ENCODE measurements at places on chromosomes 4 and X.
A peak's percentile ranks its signal among the peaks of the same experiment; 100 is the strongest.

DNA sequence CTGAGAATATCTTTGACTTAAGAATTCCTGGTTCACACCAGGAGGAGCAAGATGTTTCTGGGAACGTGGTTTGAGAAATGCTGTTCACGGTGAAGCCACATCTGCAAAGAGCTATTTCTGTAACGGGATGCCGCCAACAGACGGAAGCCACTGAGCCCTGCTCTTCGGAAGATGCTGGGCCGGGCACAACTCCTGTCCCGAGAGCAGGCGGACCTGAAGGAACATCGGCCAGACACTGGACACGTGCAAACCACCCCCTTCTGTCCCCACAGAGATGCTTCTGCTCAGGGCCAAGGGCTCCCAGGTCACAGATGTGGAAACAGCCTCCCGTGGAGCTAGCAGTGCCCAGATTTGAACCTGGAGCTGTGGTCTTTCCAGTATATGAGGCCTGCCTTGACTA is 24.3 kb downstream of the HMX1 start:
- DNase-seq, result no peak

GRCh38 chr4:6960628-6961412 is 51.2 kb downstream of the TBC1D14 start:
- no peak for DNase-seq

- no peak for DNase-seq
Observed at GRCh38 chrX:35858361-35858760, 60.2 kb downstream of the MAGEB16 start.

- DNase-seq, result no peak
Observed at GRCh38 chr4:127575888-127576287, 56.9 kb upstream of the INTU start.

- DNase-seq, result no peak
Observed at GRCh38 chr4:62531731-62532130, 1331.6 kb downstream of the ADGRL3 start.

DNA sequence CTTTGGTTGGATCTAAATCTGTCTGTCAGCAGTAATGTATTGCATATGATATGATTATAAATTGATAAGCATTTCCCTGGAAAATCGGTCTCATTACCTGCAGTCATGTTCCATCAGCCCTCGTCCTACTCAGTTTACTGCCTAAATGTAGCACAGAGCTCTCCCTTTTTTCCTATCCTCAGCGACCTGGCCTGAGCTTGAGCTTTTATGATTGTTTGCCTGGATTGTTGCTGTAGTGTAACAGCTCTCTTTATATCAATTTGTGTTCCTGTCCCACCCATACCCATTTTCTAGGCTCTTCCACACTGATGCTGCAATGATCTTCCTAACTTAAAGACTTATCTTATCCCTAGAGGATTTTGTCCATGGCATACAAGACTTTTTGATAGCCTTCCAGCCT is 95.7 kb downstream of the FRAS1 start:
- DNase-seq, result no peak

GRCh38 chr4:85452058-85452731 is 22.8 kb upstream of the ARHGAP24 start:
- no peak for DNase-seq

DNA sequence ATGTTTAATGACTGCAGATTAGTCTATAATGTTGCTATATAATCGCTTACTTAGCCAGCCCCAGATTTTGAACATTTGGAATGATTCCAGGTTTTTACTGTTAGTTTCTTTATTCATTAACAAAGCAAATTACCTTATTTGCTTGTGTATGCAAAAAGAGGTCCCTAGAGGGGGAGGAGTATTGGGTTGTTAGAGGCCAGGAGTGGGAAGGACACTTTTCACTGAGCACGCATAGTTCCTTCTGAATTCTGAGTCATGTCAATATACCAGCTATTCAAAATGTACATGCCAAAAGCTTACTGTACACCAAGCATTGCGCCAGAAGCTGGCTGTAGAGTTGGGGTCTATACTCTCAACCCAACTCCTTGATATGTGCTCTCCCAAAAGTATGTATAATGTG is 5.1 kb upstream of the DGAT2L6 start:
- DNase-seq, result no peak

DNA sequence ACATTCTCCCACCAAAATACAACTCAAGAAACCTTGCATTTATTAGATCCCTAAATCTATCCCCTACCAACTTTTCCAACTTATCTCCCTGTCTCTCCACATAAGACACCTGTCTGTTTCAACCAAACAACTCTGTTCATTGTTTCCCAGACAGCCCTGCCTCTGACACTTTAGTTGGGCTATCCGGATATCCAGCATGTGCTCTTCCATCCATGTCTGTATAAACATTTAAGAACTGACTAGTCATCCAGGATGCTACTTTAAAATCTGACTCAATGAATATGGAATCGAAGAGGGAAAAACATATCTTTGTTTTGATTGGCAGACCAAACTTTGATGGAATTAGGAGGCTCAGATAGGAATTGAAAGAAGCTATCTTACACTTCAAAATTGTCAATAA is 143.2 kb upstream of the DCAF8L1 start:
- peak; percentile 90 for DNase-seq

DNA sequence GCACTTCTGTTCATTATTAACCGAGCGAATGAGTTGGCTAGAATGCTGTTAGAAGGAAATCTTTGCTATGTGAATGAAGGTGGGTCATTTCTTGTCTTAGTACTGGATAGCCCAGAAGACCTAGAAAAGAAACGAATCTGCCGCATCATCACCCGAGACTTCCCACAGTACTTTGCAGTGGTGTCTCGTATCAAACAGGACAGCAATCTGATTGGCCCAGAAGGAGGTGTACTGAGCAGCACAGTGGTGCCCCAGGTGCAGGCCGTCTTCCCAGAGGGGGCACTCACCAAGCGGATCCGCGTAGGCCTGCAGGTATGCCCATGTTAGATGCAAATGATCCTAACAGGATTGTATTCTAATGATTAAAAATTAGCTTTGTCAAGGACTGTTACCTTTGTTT is 286.3 kb downstream of the ANK2 start:
- DNase-seq, result no peak

GRCh38 chr4:6204871-6205566 is 4.7 kb upstream of the JAKMIP1 start:
- no peak for DNase-seq

GRCh38 chr4:151195801-151196200 is 81.2 kb upstream of the PRSS48 start:
- DNase-seq, result peak; percentile 34

DNA sequence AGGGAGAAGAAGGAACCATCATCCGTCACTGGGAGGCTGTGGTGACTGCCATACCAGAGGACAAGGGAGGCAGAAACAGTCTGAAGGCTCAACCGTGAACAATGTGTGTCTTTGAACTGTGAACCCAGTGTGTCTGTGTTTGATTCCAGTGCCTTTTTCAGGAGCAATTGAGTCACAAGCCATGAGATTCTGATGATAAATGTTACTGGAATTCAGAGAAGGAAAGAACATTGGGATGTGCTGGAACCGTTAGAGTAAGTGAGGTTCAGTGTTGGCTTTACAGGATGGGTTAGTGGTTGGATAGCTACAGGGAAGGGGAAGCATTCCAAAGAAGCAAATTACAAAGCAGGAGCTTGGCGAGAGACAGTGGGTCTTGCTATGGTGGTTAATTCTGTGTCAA is 464.4 kb downstream of the TRIML1 start:
- DNase-seq, result no peak

DNA sequence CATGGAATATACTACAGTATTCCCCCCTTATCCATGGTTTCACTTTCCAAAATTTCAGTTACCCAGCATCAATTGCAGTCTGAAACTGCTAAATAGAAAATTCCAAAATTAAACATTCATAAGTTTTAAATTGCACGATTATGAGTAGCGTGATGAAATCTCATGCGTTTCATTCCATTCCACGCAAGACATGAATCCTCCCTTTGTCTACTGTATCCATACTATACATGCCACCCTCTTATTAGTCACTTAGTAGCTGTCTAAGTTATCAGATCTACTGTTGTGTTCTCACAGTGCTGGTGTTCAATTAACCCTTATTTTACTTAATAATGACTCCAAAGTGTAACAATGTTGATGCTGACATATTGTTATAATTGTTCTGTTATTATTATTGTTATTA is 261.2 kb upstream of the NDST4 start:
- no peak for DNase-seq

- peak; percentile 18 for DNase-seq
Observed at GRCh38 chr4:40196724-40197281, at the start of gene RHOH. RHOH (plus strand) TSS chr4:40197031; CDS start chr4:40243387, 46,356 bp downstream.

DNA sequence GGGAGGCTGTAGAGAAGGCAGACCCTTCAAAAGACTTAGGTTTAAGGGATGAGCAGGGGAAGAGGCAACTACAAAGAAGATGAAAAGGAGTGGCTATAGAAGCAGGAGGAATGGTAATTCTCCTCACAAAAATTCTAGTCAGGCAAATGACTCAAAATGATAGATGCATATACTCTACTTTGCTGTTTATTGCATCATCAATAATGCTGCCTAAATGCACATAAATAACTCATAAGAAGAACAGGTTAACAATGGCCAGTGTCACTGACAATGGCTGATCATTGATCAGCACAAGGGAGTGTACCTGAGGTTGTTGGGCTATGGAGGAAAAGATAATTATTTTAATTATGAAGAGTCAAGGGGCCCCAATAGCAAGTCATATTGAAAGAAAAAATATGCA is 184.7 kb upstream of the ETNPPL start:
- no peak for DNase-seq

All from DMS53 (cell line).